ENCODE measurements at places on chromosomes 6 and 20. TPM values are rescaled to one million over a fixed set of nuclear protein-coding genes. Genes with fewer than 3 reads are reported as not detected.

MSH5 gene
- 109 TPM for total RNA-seq

- peaks cover 9% of the 10 kb centered on the region for H3K36me3 ChIP-seq
- peaks cover 29% of the 10 kb centered on the region for H3K4me1 ChIP-seq
- no peaks in the 10 kb centered on the region for H3K27me3 ChIP-seq
- no peak overlapping the region for H3K27ac ChIP-seq
- H3K4me3 ChIP-seq, result no peak overlapping the region
Observed at GRCh38 chr20:25047766-25048165, 10.2 kb downstream of the ACSS1 start.

- H3K4me1 ChIP-seq, result peaks cover 56% of the 10 kb centered on the region
- H3K4me3 ChIP-seq, result no peak overlapping the region
- H3K27me3 ChIP-seq, result no peaks in the 10 kb centered on the region
- H3K27ac ChIP-seq, result no peak overlapping the region
- DNase-seq, result no peak
- no peaks in the 10 kb centered on the region for H3K36me3 ChIP-seq
Observed at GRCh38 chr6:107784669-107785068, 39.4 kb downstream of the SCML4 start.

GRCh38 chr20:32478576-32478975, 106.6 kb downstream of the NOL4L start:
- no peaks in the 10 kb centered on the region for H3K36me3 ChIP-seq
- no peak overlapping the region for H3K27ac ChIP-seq
- DNase-seq, result no peak
- no peaks in the 10 kb centered on the region for H3K27me3 ChIP-seq
- H3K4me3 ChIP-seq, result no peak overlapping the region
- H3K4me1 ChIP-seq, result peaks cover 5% of the 10 kb centered on the region

DNA sequence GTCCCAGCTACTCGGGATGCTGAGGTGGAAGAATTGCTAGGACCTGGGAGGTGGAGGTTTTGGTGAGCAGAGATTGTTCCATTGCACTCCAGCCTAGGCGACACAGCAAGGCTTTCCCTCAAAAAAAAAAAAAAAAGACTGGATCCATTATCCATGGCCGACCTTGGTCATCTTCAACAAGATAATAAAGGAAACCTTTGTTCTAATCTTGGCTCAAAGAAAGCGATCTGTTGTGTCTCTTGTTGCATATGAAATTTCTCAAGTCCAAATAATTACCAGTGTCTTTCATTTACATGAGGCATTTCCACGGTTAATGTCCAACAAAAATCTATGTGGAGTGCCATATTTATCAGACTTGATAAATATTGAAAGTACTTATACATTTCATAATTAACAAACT, 23.7 kb upstream of the KIF16B start:
- no peaks in the 10 kb centered on the region for H3K36me3 ChIP-seq
- H3K27ac ChIP-seq, result no peak overlapping the region
- H3K27me3 ChIP-seq, result peaks cover 26% of the 10 kb centered on the region
- DNase-seq, result no peak
- H3K4me3 ChIP-seq, result no peak overlapping the region

DNA sequence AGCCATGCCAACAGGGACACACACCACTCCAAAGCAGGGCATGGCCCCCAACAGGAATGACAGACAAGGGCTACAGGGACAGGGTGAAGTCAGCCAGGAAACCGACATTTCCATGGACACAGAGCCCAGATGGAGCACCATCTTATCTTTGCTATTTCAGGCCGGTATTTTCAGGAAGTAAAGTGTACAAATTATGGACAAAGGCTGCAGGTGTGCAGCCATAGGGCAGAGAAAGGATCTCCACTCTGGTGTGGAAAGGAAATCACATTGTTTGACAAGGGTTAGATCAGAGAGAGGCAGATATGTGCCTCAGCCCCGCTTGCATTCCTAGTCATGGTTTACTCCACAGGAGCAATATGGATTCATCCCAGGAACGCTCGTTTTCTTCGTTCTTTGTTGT, 81.7 kb upstream of the SLC22A23 start:
- H3K4me3 ChIP-seq, result no peak overlapping the region
- peaks cover 7% of the 10 kb centered on the region for H3K27me3 ChIP-seq
- no peaks in the 10 kb centered on the region for H3K36me3 ChIP-seq

GRCh38 chr20:18717062-18717461, 96.5 kb upstream of the SCP2D1 start:
- no peak for DNase-seq
- no peak overlapping the region for H3K4me3 ChIP-seq
- peaks cover 5% of the 10 kb centered on the region for H3K4me1 ChIP-seq

GRCh38 chr6:79755967-79756366, 124.8 kb downstream of the SH3BGRL2 start:
- no peaks in the 10 kb centered on the region for H3K4me1 ChIP-seq
- no peak for DNase-seq
- no peaks in the 10 kb centered on the region for H3K36me3 ChIP-seq
- no peak overlapping the region for H3K4me3 ChIP-seq
